ENCODE measurements at places on chromosomes 3 and 15.

DNA sequence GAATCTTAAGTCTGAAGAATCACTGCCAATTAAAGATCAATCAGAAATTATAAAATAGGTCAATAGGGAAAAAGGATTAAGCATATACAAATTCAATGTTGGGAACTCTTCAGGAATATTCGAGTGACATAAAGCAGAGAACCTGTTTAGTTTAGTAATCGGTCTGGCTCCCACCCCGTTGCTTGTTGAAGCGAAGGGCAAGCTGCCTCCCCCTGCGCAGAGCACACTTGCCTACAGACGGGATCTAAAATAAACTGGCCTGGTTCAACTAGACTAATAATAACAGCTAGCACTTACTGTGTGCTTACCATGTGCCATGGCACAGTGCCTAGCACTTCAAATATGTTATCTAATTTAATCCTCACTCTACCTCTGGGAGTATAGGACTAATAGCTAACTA, 8.6 kb downstream of the SEMA6D start:
- DNase-seq = no peak

- DNase-seq = no peak
Measured at GRCh38 chr3:130835483-130835882, 58.4 kb upstream of the ATP2C1 start.

DNA sequence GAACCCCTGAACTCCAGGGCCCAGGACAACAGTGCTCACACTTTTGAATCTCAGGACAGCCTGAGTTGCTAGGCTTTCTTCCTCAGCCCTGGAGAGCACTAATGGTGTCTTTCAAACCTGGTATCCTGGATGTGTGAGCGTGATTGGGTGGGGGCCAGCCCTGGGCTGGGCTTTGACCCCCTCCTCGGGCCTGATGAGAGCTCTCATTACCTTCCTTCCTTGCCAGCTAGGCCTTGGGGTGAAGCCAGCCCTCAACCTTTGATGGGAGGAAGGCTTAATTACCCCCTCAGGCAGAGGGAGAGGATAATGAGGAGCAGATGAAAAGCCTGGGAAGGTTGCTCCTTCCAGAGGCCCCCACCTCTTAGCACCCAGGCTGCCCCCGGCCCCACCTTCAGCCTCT, 31.1 kb upstream of the INSYN1 start:
- no peak for DNase-seq

- DNase-seq = no peak
Measured at GRCh38 chr3:133896002-133896761, 500 bp upstream of the RAB6B start.

GRCh38 chr3:60792249-60792852, 458.9 kb downstream of the FHIT start:
- no peak for DNase-seq

- DNase-seq = no peak
Measured at GRCh38 chr3:25120665-25121064, 307.4 kb upstream of the RARB start.

- no peak for DNase-seq
Measured at GRCh38 chr15:39946862-39947261, 12.9 kb downstream of the EIF2AK4 start.

- DNase-seq = no peak
Measured at GRCh38 chr3:108100906-108101660, 10.3 kb upstream of the CD47 start.

DNA sequence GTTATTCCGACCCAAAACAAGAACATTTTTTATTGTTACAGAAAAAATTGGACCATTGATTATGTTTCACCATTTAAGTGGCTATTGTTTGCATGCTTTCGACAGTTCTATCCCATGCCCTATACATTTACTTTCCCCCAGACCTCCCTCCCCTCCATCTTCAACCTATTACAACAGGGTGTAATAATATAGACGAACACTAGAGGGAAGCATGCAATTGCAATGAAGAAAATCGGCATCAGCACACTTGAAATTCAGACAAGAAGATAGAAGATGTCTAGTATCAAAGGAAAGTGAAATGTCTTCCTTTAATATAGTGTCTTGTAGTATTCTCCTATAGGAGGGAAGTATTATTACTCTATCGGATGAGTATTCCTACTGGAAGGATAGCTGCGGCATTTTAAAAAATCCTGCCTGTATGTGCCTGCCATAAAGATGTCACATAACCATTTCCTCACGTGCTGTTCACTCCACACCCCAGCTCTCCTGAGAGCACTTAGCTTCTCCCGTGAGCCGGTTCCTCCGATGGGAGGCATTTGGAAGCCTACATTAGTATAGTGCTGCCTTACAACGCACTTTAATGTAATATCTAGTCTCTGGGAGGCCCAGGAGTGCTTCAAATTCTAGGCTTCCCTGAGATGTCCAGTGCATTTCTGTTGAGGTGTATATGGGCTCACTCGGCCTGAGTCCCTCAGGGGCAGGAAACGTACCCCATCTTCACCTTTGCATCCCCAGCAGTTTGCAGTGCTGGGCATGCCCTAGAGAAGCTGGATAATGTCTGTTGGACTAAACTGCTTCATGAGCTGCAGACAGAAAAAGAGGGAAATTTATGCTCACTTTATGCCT, 17.8 kb upstream of the ERICH6 start:
- peak; percentile 44 for DNase-seq

DNA sequence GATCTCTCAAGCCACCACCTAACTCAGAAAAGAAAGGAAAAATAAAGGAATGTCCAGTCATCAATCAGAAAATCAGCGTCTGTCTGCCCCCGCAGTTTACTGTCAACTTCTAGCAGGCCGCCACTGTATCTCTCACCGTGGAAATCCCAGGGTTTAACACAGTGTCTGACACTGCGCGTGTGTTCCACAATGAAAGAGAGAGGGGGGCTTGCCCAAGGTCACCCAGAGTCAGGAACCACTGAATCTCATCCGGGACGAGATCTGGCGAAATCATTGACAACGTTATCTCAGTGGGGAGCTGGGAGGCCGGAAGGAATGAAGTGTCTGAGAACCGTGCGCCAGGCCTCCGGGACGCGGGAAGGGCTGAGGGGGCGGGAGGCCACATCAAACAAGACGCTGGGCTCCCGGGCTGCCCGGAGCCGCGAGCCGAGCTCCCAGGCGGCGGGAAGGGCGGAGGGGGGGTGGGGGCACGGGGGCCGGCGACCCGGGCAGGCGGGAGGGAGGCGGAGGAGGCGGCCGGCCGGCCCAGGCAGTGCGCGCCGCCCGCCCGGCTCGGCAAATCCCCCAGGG, 2.2 kb upstream of the HES1 start:
- DNase-seq = no peak

DNA sequence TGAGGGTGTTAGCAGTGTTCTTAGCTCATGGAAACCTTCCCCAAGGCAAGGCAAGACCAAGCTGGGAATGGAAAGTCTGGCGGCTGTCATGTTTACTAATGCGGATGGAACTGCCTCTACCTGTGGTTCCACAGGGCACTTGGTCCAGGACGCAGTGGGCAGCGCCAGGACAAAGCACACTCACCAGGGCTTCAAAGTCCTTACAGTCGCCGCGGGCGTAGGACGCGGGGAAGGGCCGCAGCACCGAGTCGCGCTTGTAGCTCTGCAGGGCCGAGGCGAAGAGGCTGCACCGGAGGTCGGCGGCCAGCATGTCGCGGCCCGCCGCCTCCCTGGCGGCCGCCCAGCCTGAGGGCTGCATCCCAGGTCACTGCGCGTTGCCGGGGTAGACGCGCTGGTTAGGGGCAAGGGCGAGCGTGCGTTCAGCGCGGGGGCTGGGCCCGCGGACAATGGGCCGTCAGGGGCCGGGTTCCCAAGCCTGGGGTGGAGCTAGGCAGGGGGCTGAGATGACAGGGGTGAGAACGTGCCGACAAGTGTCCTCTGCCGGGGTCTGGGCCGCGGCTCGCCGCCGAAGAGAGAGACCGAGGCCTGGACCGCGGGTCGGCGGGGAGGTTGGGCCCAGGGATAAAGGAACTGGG, 497 bp downstream of the PARP16 start:
- no peak for DNase-seq

- DNase-seq = no peak
Measured at GRCh38 chr3:5456199-5456598, 268.7 kb downstream of the EDEM1 start.

- no peak for DNase-seq
Measured at GRCh38 chr15:67249830-67250229, 4.6 kb downstream of the AAGAB start.

DNA sequence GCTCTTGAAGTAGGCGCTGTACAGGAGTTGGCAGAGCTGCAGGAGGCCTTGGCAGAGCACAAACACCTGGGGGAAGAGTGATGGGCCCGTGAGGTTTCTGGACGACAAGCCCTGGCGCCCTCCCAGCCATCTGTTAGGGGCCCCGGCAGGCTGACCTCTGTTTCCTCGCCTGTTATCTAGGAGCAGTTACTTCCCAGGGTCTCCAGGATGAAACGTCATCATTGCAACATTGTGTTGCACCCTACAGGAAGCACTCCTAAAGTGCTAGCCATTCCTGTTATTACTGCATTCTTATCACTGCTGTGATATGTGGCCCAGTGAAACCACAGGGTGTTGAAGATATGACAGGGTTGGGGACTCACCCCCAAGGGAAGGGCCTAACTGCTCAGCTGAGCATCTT, 50.2 kb downstream of the SLCO2A1 start:
- no peak for DNase-seq

- DNase-seq = no peak
Measured at GRCh38 chr15:68412218-68412617, 19.7 kb downstream of the ITGA11 start.

GRCh38 chr3:157807280-157807679, 298.9 kb downstream of the SHOX2 start:
- no peak for DNase-seq

DNA sequence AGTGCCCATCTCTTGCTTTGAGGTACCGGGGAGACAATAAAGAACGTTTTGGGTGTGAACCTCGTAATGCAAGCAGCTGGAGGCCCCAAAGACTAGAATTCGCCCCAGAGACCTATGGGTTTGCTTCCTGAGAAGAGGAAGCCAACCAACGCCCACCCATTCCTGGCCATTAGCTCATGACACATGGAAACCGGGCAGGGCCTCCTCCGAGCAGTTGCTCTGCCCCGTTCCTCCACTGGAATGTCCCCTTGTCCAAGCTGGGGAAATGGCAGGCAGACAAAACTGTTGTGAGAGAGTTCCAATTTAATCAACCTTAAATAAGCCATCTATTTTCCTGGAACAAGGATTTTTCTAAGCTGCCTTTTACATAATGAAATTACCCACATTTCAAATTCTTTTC, 250.9 kb upstream of the IGF1R start:
- DNase-seq = no peak

GRCh38 chr15:25022233-25022632, 67.4 kb downstream of the SNRPN start:
- no peak for DNase-seq

GRCh38 chr3:29282427-29283230, 1.8 kb downstream of the RBMS3 start:
- DNase-seq = no peak

GRCh38 chr3:69203631-69204314, 81.4 kb upstream of the LMOD3 start:
- DNase-seq = no peak

DNA sequence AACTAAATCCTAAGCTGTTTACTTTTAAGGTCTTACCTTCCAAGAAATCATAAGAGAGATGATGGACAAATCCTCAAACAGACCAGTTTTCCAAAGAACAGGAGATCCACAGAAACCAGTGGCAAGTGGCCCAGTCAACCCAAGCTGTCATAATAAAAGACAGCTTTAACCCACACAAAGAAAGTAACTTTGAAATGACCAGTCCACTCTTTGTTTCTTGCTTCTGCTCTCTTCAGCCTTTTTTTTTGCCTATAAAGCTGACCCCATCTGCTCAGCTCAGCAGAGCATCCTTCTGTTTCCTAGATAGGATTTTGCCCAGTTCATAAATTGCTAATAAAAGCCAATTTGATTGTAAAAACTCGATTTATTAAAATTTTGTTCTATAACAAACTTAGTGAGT, 299.4 kb downstream of the OXSM start:
- DNase-seq = no peak

DNA sequence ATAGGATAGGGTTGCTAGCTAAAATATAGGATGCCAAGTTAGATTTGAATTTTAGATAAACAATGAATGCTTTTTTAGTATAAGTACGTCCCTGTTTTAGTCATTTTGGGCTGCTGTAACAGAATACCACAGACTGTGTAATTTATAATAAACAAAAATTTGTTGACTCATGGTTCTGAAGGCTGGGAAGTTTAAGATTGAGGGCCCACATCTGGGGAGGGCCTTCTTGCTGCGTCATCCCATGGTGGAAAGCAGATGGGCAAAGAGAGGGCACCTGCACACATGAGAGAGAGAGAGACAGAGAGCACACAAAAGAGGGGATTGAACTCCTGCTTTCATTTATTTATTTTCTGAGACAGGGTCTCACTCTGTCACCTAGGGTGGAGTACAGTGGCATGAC, 246.5 kb downstream of the EPHB1 start:
- DNase-seq = no peak

- no peak for DNase-seq
Measured at GRCh38 chr3:134092208-134092701, 62.5 kb upstream of the SLCO2A1 start.

- no peak for DNase-seq
Measured at GRCh38 chr3:24294150-24294549, 200.5 kb downstream of the THRB start.

DNA sequence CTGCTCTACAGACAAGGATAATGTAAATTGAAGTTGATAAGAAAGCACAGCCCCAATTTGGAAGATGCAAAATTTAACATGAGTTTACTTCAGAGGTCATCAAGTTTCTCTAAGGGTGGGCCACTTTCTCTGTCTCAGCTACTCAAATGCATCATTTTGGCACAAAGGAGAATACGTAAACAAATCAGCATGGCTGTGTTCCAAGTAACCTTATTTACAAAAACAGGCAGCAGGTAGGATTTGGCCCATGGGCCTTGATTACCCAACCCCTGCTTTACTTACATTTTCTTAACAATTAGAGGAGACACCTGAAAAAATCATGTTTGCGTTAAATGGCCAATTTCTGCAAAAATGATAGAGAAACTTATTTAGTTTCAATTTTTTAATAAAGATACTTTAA, 181.7 kb downstream of the GBE1 start:
- DNase-seq = no peak

DNA sequence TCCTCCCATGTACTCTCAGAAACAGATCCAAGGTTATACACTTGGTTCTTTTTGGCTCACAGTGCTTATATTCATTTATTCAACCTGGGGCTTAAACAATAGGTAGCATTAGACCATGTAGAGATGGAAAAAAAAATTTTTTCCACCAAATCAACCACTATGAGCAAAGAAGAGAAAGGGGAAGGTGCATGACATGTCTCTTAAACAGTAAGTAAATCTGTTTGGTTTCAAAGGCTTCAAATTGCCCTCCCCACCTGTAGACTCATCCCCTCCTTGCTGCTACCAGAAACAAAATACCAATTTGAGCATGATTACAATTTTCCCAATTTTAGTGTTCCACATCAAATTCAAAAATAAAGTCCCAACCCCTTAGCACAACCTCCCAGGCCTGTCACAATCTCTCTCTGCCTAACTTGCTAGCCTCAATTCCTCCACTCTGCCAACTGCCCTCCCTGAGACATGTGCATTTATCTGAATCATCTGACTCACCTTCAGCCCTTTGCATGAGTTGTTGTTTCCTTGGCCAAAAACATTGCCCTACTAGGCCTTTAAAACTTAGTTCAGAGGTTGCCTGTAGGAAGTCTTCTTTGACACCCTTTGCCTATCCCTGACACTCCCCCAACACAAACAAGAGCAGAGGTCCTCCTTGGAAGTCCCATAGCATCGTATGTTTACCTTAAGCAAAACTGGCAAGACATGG, 30.3 kb upstream of the TSC22D2 start:
- no peak for DNase-seq

- no peak for DNase-seq
Measured at GRCh38 chr3:157906627-157907026, 199.6 kb downstream of the SHOX2 start.

- no peak for DNase-seq
Measured at GRCh38 chr15:100778831-100779288, 100.8 kb upstream of the ALDH1A3 start.

- no peak for DNase-seq
Measured at GRCh38 chr3:100041328-100041749, 73.0 kb downstream of the FILIP1L start.
